Stimulated activated CD4-positive, alpha-beta T cell treated with anti-CD3 and anti-CD28 coated beads, Interleukin-12 subunit alpha, Interleukin-12 subunit beta, amount 100 ng/mL, for 48 hours (primary cell): ENCODE measurements at places on chromosomes 5 and 9.

DNA sequence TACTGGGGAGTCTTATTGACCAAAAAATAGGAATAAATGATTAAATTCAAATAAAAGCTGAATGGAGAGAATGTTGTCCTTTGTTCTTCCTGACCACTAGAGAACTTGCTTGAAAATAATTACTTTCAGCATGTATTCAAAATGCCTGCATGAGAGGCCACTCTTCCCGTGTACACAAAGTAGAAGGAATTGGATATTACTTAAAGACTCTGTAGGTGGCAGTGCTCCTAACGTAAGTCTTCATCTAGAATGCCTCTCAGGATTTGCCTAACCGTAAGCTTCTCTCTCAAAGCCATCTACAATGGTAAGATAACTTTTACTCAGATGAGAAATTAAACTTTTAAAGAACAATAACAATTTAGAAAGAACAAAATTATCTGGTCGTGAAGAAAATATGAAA, 620.0 kb upstream of the CCNG1 start:
- no peak for DNase-seq

GRCh38 chr9:96449523-96449844, 485 bp upstream of the HABP4 start:
- no peak for DNase-seq

DNA sequence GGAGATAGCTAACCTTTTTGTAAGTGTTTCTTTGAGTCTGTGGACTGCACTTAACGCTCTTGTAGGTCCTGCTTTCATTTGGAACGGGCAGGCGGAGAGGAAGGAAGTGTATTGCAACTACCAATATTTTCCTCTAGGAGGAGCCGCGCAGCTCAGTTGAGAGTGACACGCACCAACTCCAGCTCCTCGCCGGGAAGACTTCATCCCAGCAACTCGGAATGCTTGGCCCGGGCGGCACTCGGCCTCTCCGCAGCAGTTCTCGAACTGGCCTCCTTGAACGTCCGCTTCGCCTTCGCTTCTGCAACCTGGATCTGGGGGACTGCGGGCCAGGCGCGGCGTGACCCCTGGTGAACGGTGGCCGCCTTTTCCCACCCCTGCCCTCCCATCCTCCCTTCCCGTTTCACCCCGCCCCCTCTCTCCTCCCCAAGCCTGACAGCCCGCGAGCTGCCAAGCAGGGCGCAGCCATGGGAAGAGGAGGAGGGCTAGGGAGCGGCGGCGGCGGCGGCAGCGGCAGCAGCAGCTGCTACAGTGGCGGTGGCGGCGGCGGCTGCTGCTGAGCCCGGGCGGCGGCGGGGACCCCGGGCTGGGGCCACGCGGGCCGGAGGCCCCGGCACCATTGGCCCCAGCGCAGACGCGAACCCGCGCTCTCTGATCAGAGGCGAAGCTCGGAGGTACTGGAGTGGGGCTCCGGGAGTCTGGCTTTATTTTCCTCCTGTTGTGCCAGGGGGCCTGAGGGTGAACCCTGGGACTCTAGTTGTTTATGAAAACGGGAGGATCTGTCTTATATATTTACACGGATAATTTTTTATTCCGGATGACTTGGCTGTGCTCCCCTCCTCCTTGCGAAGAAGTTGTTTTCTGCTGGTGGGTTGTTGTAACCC, at the start of gene GHR:
TSS of gene GHR (plus strand) at position 155 of the 881 bp plus-strand sequence. CDS start 142,436 bp downstream, outside the sequence.
- DNase-seq = no peak

- no peak for DNase-seq
Measured at GRCh38 chr5:112628214-112628980, 109.3 kb upstream of the APC start.

DNA sequence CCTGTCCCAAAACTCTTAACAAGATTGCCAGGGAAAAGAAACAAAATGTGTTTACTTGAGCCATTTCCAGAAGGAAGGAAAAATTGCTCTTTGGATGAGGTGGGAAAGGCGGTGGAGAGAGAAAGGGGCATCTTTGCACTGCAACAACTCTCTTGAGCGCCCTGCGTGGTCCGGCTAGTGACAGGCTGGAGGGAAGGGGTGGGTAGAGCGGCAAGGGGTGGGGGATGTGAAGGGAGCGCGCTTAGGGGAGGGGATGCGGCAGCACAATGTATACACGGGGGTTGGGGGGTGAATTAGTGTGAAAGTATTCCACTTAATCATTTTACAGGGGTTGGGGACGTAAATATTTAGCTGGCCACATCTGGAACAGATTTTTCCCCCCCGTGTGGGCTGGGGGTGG, 1.3 kb downstream of the FGF10 start:
- DNase-seq = no peak

DNA sequence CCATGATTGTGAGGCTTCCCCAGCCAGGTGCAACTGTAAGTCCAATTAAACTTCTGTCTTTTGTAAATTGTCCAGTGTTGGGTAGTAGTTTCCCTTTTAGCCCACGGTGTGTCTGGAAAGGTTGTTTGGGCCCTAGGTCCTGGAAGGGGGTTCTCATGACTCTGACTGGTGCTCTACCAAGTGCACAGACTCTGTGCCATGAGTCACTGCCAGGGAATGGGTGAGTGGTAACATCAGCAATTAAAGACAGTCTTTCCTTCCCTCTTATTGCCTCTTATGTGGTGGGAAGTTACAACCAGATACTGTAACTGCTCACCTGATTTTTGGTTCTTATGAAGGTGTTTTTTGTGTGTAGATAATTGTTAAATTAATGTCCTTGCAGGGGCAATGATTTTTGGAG, 141.2 kb downstream of the PRDM9 start:
- DNase-seq = no peak

DNA sequence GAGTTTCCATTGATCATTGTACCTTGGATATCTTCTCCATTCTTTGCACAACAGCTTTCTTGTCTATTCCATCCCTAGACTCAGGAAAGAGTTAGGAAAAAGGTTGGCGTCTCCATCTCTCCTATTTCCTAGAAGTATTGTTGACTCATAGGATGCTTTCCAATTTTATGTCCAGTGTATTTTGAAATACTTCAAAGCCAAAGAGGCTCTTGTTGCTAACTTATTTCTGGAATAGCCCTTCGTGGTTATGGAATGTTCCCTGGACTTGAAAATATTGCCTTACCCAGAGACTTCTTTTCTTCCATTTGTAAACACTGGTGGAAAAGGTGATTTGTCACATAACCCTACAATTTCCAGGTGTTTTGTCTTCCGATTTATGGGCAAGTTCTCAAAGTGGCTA, 402.3 kb upstream of the ZNF608 start:
- DNase-seq = no peak

DNA sequence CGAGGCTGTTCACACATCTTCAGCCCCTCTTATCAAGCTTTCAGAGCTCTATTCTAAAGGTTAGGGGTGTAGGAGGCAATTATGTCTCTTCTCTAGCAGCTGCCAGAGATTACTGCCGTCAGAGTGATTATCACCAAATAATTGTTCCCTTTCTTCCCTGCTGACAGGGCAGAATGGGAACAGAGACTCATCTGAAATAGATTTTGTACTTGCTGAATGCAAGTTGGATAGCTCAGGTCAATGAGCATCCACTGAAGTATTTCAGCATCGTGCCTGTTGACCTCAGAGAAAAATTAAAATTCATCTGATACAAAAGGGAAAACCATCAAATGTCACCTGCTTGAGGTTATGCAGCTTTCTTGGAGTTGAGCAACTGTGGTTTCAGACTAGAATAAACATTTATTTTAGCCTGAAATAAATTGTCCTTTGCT, 213.7 kb upstream of the MAP3K1 start:
- DNase-seq = no peak

GRCh38 chr5:126443374-126443851, 20.2 kb downstream of the GRAMD2B start:
- DNase-seq = no peak

DNA sequence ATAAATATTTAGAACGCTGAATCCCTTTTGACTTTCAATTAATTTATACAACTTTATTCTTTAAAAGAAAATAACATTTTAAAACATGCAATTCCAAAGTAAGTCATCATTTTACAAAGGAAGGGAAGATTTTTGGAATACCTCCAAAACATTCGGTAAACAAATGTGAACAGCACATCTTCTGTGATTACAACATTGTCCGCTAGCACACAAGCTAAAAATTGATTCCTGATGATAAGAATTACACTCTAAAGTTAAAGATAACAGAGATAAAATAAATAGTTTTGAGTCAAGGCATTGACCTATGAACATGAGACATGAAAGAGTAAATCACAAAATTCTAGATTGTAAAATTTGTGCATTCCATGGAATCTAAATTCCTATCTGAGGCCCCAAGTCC, 56.2 kb upstream of the TRAF1 start:
- DNase-seq = no peak

- peak; percentile 14 for DNase-seq
Measured at GRCh38 chr9:68704814-68705530, at the start of gene PIP5K1B. PIP5K1B (plus strand) TSS chr9:68705240; CDS start chr9:68822615, 117,375 bp downstream.

DNA sequence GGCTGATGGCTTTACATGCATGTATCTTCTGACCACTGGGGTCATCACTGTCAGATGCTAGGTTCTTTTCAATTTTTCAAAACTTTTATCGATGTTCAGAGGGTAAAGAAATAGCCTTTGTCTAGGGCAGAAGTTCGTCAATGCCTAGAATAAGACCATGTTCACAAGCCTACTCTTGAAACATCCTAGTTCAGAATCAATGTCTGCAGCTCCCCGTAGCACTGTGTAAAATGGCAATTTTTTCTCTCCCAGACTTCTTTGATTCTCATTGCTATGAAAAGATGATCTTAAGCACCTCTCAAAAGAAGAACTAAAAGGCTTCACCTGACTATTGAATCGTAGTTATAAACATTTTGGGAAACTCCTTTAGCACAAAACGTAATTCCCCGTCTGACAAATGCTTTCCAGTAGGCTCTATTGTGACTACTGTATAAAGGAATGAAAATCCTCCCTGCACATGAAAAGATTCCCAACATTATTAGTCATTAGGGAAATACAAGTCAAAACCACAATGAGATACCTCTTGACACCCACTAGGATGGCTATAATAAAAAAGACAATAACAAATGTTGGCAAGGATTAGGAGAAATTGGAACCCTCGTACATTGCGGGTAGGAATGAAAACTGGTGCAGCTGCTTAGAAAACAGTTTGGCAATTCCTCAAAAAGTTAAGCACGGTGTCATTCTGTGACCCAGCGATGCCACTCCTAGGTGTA, 263.5 kb downstream of the ARHGAP26 start:
- DNase-seq = no peak

DNA sequence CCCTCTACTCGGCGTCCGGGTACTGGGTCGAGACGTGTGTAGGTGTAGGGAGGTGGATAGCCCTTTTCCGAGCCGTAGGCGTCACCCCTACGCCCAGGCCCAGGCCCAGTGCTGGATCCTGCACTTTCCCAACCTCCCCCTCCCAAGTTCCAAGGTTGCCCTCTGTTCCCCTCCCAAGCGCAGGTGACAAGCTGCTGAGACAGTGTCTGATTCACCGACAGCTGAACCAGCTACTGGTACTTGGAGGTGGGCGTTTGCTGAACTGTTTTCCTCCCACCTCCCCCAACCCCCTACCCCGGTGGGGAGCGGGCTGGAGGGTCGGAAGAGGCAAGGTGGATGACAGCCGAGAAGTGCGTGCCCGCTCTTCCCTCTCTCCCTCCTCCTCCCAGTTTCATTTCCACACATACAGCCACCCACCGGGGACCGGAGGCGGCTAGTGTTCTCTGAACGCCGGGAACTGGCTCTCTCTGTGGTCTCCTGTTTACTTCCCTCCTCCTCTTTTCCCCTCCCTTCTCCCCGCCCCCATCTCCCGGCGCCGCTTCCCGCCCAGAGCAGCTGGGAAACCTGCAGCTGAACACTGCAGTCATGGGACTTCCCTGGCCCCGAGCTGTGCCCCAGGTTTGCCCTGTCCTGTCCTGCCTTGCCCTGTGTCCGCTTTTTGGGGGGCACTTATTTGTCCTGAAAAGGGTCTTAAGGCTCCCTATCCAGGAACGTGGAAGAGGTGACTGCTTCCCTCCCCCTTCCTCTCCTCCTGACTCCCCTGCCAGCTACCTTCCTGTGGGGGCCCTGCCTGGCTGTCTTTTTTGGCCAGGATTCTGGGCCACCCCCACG, 6.2 kb upstream of the KLF9 start:
- DNase-seq = peak; percentile 48

DNA sequence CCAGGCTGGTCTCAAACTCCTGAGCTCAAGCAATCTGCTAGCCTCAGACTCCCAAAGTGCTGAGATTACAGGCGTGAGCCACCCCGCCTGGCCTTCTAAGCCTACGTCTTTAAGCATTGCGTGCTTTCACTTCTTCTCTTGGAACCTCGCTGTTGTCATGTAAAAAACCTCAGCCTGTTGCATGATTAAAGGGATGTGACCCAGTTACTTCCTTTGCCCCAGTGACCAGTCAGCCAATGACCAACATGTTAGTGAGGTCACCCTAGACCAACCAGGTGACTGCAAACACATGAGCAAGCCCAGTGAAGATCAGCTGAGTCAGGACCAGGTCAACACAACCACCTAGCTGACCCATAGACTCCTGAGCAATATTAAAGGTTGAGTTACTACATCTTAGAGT, 10.5 kb downstream of the KIF4B start:
- no peak for DNase-seq

DNA sequence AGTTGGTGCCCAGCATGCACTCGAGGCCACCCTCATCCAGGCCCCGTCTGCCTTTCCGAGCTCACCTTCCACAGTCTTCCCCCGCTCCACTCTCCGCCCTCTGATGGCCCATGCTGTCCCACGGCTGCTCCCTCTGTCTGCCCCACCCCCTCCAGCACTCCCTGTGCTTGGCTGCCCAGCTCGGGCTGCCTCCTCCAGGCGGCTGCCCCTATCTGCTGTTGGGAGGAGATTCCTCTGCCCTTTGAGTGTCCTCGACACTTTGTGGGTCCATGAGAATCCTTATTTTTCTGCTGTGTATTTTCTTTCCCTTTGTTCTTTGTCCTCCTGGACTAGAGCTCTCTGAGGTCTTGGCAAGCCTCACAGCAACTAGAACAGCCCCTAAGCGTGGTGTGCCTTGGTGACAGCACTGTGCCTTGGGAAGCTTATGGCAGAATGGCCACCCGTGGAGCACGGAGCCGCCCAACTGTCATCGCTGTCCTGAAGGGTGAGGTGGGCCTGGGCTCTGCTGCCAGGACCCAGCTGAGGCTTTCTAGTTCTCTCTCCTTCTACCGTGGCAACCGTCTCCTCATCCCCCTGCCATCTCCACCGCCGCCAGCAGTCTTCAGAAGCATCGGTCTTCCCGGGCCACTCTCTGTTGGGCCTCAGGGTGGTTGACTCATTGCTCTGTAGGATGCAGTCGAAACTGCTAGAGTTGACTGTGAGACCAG, 5.2 kb downstream of the NTMT1 start:
- no peak for DNase-seq

GRCh38 chr9:77547106-77547730, 100.9 kb downstream of the GNA14 start:
- DNase-seq = no peak

- no peak for DNase-seq
Measured at GRCh38 chr9:137564817-137565411, 13.2 kb downstream of the MRPL41 start.

- no peak for DNase-seq
Measured at GRCh38 chr9:89743216-89743572, 138.4 kb downstream of the GADD45G start.

DNA sequence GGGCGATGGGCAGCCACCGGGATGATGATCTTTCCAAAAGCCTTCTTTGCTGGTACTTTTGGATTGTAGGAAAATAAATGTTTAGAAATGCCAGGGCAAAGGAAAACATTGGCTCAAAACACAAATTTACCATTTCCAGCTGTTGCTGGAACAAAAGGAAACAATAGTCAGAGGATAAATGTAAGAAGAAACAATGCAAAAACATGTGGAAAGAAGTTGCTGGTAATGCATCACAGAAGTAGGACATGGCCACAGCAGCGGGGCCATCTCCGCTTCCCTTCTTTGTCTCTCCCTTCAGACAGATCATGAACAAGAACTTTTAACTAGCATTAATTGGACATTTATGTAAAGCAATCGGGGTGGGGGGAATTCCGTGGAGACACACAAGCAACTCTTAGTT, 184.5 kb downstream of the EBF1 start:
- no peak for DNase-seq
